ENCODE measurements at places on chromosomes 6 and 20.

DNA sequence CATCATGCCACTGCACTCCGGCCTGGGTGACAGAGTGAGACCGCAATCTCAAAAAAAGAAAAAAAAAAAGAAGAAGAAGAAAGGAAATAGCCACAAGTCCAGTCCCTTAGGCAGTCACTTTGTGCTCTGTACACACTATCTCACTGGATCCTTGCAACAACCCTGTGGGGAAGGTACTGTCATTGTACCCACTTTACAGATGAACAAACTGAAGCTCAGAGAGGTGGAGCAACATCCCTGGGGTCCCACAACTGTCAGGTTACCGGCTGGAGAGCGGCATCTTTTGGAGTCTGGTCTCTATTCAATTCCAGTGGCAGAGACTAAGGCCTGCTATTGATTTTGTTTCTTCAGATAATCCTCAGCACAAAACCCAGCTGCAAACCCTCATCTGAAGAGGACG, 12.2 kb downstream of the BPIFA2 start:
- DNase-seq = no peak

GRCh38 chr6:129653746-129654145, 56.2 kb downstream of the ARHGAP18 start:
- DNase-seq = no peak

DNA sequence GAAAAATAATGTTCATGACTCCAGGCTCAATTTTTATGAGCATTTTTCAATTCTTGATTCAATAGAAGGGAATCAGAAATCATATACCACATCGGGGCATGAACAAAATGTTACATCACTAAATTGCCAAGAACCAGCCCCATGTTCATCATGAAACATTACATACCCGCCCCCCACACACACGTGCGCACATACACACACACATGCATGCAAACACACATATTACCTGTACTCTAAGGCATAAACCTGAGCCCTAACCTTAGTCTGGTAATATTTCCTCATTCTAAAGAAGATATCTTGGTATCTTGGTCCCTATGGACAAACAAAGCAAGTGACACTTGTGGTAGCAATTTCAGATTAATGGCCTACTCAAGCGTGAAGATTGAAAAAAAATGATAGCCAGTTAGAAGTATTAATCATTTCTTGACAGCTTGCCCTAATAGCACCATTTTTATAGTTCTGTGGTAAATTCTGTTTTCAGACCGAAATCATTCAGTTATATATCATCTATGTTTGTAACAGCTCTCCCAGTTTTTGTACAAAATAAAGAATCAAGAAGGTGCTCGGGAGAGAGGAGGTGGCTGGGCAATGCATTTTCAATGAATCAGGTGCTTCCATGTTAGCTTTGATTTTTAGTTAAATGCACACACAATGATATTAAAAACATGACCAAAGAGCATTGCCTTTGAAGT, 95.4 kb upstream of the DOK5 start:
- no peak for DNase-seq

- DNase-seq = no peak
Observed at GRCh38 chr6:1766654-1767053, 156.9 kb downstream of the FOXC1 start.

DNA sequence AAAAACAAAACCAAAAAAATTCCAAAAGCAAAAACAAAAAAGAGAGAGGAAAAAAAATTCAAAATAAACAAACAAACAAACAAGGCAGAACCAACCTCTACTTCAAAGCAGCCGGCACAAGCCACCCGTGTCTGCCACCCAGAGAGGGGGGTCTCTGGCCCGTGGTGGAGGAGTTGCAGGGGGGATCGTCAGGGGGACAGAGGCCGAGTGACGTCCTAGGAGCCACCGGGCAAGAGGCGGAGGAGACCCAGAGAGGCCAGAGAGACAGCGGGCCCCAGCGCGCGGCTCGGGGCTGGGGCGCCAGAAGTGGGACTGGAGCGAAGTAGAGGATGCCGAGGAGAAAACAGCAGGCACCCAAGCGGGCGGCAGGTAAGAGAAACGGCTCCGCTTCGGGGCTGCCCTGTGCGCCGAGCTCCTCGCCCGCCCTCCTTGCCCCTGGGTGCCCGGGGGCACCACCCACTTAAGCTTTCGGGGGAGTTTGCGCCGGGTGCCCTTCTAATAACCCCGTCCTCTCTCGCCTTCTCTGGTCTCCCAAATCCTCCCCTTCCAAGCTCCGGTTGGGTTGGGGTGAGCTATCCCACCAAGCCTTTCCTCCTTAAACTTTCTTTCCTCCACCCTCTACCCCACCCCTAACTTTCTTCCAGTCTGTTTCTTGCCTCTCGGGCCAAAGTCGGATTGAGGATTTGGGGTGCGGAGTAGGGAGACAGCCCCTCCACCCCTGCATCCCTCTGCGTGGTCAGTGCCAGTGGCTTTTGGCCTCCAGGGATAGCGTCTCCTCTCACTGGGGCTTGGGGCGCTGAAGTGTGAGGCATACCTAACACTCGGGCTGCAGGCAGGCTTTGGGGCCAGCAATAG, 1.0 kb downstream of the TSHZ2 start:
- no peak for DNase-seq

GRCh38 chr6:139841794-139842215, 467.4 kb upstream of the CITED2 start:
- no peak for DNase-seq

DNA sequence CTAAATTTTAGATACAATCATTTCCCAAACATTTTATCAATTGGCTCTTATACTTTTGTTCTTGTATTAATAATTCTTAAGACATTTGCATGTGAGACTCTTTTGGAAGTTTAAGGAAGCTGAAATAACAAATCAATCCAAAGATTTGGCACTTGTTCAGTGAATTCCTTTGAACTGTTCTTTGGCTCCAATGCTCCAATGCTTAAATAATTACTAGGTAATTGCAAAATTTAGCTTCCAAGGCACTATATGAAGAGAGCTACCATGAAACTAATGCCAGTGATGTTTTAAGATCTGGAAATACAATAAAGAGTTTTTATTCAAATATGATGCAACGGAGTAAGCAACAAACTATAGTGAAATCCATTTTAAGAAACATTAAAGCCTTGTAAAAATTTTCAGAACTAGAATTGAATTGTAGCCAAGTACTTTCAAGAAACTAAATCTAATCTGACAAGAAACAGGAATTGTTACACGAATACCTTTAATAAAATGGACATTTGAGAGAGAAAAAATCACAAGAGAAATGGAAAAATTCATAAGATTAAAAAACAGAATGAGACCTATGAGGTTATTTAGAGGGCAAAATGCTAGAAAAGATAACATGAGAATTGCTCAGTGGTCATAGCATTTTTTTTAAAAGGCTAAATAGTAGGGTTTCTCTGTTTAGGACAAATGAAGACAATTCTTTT, 43.6 kb upstream of the SMLR1 start:
- DNase-seq = no peak

DNA sequence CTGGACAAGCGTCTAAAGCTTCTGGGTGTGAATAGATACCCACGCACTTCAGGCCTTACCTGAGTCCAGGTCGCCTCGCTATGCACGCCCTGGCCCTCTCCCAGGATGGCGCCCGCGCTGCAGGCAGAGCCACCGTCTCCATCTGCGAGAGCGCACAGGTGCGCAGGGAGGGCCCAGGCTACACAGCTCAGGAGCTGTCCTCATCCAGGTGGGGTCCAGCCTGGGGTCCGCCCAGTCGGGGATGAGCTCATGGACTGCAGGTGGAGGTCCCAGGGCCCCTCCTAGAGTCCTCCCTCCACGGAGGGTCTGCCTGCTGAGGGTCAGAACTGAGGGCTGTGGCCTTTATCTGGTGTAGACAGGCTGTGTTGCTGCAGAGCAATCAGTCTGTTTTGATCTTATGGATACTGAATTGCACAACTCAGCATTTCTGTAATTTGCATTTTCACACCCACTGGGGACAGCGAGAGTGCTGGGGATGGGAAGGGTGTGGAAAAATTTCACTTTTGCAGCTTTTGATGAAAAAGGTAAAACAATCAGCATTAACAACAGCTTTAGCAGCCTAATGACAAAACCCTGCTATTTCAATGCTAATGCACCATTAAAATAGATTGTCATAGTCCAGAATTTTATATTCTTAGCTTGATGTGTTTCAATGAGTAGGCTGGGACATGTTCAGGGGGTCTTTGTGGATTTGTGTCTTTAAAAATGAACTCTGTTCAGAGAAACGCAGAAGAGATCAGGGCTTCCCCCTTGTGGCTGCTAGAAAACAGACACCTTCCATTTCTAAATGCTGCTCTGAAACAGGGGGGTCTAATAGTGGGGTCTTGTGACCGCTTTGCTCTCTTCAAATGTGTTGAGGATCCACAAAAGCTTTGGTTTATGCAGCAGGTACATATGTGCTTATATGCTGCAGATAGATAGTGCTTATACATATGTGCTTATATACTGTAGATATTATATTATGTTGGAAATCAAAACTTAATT, 77.8 kb upstream of the PHACTR3 start:
- no peak for DNase-seq

- no peak for DNase-seq
Observed at GRCh38 chr6:124535746-124536145, 426.5 kb upstream of the RNF217 start.

DNA sequence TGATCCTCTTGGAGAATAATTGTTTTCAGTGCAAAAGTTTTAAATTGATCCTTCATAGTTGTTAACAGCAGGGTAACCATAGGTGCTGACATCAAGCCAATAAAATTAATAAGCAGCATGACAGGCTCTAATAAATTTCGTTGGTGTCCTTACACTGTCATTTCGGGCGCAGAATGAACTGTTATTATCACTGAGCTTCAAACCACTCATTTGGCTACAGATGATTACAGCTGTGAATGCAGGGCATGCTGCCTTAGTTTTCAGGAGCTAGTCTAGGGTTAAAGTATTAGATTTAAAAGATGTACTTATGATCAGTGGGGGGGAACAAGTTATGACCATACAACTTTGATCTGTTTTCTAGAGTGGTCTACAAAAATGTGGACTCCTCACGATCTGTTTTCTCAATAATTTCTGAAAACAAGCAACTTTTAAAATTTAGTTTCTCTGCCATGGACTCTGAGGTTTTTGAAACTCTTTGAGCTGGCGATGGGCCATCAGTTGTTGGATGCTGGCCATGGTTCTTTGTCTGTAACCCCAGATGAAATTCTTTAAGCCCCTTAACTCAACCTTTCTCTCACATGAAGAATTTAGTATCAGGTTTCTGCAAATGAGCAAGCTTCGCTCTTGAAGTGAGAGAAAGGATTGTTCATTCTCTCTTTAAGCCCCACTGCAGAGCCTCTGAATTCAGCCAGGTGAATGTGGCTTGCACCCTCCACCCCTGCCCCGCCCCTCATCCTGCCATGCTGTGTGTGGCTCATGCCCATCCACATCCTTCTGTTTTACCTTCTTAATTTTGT, 99.1 kb upstream of the MTHFD1L start:
- DNase-seq = no peak

- no peak for DNase-seq
Observed at GRCh38 chr20:39112178-39112743, 150.1 kb downstream of the DHX35 start.

DNA sequence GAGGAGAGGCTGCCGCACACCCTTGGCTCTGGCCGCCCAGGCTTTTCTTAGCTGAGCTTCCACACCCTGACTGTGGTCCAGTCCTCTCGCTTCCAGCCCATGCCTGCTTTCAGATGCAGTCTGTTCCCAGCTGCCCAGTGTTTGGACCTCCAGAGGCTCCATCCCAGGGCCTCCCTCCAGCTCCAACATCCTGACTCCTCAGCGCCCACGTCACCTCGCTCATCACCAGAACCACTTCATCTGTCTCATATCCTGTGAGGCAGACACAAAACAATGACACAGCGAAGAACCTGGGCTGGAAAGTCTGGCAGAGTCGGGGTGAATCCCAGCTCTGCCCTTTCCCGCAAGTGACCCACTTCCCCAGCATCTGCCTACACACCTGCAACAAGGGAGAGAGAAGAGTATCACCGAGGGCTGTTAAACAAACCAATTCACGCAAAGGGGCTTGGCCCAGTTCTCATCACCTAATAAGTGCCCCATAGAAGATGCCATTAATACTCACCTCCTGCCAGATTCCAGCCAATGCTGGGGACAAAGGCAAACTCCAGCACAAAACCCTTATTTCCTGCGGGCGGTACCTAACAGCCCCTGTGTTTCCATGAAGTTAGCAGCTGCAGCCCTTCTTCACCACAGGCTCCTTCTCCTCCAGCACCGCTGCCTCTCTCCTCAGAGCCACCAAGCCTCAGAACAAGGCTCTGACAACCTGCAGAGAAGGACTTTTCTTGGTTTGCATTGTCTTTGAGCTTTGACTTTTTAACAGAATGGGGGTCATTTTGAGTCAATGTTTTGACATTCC, 133.4 kb upstream of the CDH4 start:
- no peak for DNase-seq

DNA sequence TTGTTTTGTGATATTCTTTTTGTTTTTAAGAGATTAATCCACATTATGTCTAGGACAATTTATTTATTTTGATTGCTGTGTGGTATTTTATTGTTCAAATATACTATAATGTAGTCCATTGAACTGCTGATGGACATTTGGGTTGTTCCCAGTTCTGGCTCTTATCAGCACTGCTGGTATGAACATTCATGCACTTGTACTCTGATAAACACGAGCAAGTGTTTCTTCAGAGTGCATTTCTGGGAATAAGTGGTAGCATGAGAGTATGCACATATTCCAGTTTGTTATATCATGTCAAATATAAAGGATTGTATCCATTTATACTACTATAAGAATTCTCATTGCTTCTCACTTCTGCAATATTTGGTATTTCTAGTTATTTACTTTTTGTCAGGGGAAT, 7.1 kb downstream of the CALHM6 start:
- no peak for DNase-seq

GRCh38 chr6:166516251-166516884, 70.1 kb downstream of the RAMACL start:
- no peak for DNase-seq

DNA sequence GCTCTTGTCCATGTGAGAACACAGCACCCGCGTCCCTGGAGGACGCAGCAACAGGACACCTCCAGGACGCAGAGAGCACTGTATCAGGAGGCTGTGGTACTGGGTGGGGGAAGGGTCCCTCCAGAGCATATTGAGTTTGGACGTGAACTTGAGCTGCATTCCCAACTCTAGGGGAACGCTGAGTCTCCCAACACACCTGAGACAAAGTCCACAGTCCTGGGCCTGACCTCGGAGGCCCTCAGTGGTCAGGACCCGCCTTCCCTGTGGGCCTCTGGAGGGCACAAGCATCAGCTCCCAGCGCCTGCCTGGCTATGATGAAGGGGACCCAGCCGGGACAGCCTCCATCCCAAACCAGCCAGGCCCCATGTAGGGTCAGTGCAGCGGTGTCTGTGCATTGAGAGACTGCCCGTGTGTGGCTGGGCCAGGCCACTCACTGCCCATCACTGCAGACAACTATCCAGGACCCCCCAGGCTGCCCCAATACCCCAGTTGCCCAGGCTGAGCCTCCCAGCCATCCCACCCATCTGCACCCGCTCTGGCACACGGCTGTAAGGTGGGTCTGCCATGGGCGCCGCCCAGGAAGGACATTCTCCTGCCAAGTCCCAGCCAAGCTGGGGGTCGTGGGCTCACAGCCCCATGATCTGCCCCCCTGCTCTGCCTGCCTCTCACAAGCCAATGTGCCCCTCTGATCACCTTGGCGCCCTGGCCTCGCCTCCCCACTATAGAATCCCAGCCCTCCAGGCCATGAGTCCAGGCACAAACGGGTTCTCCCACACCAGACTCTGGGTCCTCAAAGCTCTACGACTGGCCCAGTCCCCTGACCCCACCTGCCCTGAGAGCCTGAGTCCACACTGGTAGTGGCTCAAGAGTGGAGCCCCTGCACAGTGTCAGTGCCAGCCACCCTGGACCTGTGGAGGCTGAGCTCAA, 115.7 kb downstream of the TAF4 start:
- no peak for DNase-seq
